ENCODE measurements at places on chromosomes 2 and 18.
A peak's percentile ranks its signal among the peaks of the same experiment; 100 is the strongest.

DNA sequence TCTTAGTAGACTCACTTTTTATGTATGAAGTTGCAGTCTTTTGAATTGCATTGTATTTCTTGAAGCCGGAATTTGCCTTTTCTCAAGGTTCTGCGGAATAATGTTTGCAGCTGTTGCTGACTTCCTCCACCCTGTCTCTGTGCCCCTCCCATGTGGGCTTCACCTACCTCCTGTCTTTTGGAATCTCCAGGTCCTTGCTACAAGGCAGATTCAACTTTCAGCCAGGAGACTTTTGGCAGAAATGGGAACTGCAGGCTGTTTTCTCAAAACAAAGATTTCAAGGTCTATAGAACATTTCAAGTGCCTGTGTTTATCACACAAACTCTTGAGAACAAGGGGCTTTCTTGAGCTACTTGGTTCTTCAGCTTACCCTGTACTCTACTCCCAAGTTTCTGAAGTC, 25.6 kb downstream of the ZNF236 start:
- no peak for DNase-seq

- no peak for DNase-seq
These were observed 204.6 kb downstream of the RNF144A start for GRCh38 chr2:7121851-7122250.

GRCh38 chr2:65240657-65241056, 13.0 kb downstream of the ACTR2 start:
- DNase-seq = no peak

GRCh38 chr18:4119813-4120212, 335.3 kb downstream of the DLGAP1 start:
- no peak for DNase-seq

GRCh38 chr2:129301431-129301913, 678.0 kb upstream of the RAB6C start:
- no peak for DNase-seq

GRCh38 chr18:12251311-12251710, 2.9 kb upstream of the CIDEA start:
- DNase-seq = no peak

GRCh38 chr2:214989187-214989586, 149.2 kb downstream of the ABCA12 start:
- DNase-seq = no peak

DNA sequence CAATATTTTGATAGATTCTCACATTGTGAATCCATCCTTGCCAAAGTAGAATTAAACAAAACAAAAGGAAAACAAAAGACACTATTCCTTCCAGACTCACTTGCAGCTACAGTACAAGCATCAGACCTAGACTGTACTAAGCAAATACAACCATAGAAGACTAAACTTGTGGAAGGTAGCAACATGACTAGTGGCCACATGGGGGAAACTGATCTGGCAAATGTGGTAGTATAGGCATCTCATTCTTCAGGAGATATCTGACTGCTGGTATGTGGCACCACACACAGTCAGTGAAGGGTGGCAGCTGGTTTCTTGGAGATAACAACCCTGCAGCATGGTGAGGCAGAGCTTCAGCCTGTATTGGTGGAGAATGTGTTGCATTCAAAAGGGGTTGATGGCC, 81.0 kb upstream of the ACVR2A start:
- DNase-seq = no peak

- no peak for DNase-seq
These were observed 68.7 kb upstream of the MC2R start for GRCh38 chr18:13984080-13984479.

- no peak for DNase-seq
These were observed 74.0 kb upstream of the PELI1 start for GRCh38 chr2:64218137-64218802.

DNA sequence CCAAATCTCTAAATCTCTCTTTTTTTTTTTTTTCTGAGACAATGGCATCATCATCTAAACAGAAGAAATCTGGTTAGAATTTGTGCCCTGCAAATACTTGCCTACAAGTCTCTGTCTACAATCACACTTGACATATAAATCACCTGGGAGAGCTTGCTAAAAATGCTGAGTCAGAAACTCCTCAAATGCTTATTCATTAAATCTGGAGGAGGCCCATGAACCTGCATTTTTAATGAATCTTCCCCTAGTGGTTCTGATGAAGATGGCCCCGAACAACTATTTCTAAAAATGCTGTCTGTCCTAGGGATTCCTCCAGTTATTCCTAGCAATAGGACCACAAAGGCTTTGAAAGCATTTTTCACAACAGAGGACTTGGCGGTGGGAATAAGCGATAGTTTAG, 1.6 kb upstream of the CSRNP3 start:
- DNase-seq = no peak

GRCh38 chr2:143428700-143429099, 299.5 kb downstream of the ARHGAP15 start:
- no peak for DNase-seq

GRCh38 chr2:163465440-163465839, 270.4 kb downstream of the FIGN start:
- no peak for DNase-seq

- DNase-seq = peak; percentile 96
These were observed 3.4 kb downstream of the THADA start for GRCh38 chr2:43592443-43592842.

GRCh38 chr2:145379934-145380333, 860.0 kb upstream of the ZEB2 start:
- no peak for DNase-seq

GRCh38 chr18:62182220-62182619, 4.6 kb downstream of the PIGN start:
- no peak for DNase-seq

DNA sequence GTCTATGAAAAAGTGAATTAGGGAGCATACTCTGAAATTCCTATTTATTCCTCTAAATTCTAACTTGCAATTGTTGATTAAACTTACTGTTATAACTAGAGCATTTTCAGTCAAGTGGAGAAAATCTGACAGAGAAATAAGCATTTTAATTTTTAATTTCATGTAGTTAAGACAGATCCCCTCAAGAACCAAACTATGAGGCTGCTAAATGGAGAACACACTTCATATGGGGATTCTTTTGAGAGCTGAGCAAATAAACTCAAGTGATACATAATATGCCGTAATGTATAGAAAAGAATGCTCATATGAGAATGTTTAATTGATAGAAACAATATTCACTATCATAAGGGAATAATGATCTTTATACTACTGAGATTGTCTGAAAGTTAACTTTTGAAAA, 340.8 kb downstream of the ERBB4 start:
- DNase-seq = no peak

DNA sequence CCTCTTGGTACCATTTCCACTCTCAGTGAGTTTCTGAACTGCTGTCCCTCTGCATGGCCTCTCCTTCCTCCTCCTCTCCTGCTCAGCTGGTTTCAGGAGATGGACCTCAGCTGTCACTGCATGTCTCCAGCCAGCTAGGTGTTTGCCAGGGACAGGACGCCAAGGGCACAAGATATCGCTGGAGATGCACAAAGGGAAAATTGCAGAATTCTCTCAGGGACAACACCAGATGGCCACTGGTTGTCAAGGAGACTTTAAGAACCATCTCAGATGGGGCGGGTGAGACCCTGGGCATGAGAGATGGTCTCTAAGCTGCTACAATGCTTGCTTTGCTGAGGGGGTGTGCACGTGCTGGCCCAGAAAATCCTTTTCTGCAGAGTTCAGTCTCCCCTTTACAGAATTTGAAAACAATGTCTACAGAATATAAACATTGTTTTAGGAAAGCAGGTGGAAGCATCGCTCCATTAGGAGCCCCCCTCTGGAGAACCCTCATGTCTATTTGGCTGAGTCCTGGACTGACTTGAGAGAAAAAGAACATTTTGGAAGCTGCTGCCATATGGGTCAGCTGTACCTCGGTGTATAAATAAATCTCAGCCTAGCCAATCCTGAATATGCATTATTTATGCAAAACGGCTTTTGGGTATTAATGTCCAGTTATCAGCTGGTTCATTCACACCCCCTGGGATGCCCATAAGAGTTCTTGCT, 57.8 kb upstream of the SPP2 start:
- DNase-seq = no peak

DNA sequence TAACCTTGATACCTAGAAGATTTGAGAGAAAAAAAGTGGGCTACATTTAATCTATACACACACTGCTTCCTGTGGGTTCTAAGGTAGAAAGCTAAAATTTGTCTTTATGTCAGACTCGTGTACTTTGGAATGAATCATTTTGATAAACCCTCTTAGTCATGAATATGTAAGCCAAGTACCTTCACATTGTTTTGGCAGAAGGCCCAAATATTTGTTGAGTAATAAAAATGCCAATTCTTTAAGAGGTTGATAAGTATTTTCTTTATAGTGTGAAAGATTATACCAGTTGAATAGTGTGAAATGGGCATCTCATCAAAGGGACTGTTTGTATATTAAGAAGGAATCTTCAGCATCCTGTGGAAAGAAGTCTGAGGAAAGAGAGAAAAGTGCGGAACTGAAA, 1464.7 kb upstream of the ZEB2 start:
- DNase-seq = peak; percentile 52

DNA sequence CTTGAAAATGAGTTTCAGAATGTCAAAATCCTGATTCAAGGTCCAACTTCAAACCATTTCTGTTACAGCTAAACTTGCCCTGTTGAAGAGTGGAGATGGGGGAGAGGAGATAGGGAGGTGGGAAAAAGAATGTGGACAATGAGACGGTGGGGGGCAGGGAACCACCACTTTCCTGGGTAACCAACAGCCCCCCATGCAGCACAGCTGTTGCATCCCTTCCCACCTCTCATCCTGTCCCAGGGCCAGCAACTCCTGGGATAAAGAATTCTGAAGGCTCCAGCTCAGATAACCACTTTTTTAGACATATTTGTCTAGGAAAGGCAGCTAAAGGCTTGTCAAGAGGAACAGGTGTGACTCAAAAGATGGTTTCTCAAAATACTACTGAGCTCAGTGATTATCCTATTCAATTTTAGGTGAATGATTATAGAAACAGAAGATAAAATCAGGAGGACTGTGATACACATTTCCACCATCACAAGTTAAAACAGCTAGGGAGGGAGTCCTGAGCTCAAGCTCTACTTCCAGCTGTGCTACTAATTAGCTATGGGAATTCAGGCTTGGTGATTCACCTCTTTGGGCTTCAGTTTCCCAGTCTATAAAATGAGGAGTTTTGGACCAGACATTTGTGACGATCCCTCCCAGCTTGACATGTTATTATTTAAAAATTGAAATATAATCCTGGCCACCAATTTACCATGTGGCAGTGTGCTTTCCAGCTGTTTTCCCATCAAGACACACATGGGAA, 36.3 kb downstream of the HDHD2 start:
- peak; percentile 80 for DNase-seq

- DNase-seq = no peak
These were observed 715.6 kb downstream of the EPHA4 start for GRCh38 chr2:220856486-220856885.

- no peak for DNase-seq
These were observed 74.5 kb downstream of the TPO start for GRCh38 chr2:1487758-1488157.

GRCh38 chr2:84741182-84741822, 139.6 kb downstream of the TRABD2A start:
- DNase-seq = peak; percentile 22

GRCh38 chr2:143356336-143356735, 227.1 kb downstream of the ARHGAP15 start:
- DNase-seq = no peak

DNA sequence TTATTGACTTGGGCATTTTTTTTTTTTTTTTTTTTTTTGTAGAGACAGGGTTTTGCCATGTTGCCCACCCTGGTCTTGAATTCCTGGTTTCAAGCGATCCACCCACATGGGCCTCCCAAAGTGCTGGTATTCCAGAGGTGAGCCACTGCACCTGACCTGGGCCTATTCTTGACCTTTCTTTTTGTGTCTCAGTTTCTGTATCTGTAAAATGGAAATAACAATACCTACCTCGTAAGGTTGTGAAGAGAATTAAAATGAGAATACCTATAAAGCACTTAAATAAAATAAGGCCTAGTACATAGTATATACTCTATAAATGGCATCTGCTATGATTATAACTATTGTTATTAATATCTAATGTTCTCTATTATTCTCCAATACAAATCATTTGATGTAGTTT, 15.7 kb downstream of the MAP4K3 start:
- no peak for DNase-seq

DNA sequence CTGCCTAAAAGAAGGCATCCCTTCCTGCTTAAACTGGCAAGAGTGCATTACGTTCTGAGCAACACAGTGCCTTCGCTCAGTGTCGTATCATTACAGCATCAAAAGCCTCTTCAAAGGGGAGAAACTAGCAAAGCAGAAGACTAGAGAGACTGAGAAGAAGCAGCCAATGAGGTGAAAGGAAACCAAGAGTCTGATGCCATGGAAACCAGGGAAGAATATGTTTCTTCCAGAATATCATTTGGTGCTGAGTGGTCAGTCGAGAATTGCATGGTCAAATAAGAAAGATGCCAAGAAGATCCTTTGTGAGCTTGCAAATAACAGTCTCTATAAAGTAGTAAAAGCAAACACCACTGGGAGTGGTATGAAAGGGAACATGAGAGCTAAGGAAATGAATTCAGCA, 312.1 kb upstream of the CHST9 start:
- DNase-seq = no peak

GRCh38 chr2:218043100-218043499, 26.0 kb upstream of the RUFY4 start:
- no peak for DNase-seq

- DNase-seq = peak; percentile 84
These were observed 679 bp downstream of the PMAIP1 start for GRCh38 chr18:59900222-59901128.

GRCh38 chr2:132876745-132877391, 206.9 kb upstream of the LYPD1 start:
- DNase-seq = no peak

- DNase-seq = peak; percentile 15
These were observed 492.5 kb downstream of the SOX11 start for GRCh38 chr2:6184532-6185292.

DNA sequence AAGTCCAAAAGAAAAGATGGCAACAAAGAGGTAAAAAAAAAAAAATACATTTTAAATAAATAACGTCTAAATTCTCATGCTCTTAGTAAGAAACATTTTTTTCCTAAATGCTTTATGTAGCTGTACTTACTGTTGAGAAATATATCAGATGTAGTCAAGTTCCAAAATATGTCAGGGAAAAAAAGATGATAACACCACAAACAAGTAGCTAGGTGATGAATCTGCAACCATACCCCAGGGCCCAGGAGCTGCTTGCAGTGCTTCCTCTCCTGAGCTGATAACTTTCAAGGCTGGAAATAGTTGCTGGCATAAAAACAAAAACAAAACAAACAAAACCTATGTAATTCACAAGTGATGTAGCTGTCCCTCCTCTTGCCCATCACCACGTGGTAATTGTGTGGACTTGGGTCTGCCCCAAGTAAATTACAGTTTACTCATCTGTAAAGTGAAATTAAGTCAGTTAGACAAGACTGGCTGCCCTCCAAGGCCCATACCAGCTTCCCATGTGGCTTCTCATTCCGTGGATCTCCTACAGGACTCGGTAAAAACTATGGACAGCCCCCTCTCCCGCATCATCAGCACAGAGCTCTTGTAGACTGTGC, 82.6 kb downstream of the SP100 start:
- DNase-seq = no peak

DNA sequence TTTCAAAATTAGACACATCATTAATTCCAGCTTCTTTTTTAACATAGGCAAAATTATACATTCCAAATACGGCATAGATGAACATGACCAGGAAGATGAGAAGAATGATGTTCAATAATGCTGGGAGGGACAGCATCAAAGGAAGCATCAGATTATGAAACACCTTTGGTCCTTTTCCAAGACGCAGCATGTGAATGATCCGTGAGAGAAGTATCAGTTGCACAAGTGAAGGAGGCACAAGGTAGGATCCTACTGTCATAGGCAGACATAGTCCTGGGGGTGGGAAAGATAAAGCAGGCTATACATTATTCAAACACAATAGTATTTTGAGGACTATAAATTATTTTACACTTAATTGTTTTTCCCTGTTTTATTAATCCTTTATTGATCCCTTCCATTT, 30.6 kb upstream of the SCN9A start:
- DNase-seq = no peak

Measured in fibroblast of skin of scalp (primary cell).